ENCODE measurements at places on chromosomes 3 and 15. TPM values are rescaled to one million over a fixed set of nuclear protein-coding genes. Genes with fewer than 3 reads are reported as not detected.

- no peak overlapping the region for H3K27ac ChIP-seq
- H3K36me3 ChIP-seq = no peaks in the 10 kb centered on the region
- no peak for DNase-seq
- peaks cover 8% of the 10 kb centered on the region for H3K27me3 ChIP-seq
Measured at GRCh38 chr15:37893309-37893708, 41.1 kb upstream of the TMCO5A start.

The CTSH gene
- 57.3 TPM for total RNA-seq

DNA sequence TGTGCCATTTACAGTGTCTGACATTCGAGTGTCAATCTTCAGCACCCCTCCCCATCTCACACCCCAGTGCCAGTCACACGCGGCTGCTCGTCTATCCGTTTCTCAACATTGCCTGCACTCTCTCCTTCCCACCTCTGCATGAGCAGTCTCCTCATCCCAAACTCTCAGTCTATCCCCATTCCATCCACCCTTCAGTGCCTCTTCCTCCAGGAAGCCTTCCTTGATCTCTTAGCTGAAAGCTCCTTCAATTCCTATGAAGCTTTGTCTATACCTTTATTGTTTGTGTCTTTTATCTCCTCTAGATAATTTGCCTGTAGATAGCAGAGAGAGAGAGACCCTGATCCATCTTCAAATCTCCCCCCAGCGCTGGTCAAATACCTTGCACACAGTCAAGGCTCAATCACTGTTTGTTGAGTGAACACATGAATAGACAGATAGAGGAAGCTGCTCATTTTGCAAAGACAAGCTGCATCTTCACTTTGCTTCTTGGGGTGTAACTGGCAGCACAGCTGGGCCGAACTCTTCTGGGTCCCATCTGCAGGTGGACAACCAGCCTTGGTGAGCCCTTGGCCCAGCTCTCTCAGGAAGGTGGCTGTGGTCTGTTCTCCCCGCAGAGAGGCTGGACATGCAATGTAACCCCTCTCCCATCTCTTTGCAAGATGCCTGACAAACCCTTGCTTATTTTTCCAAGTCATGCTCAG, 52.8 kb downstream of the ITGA11 start:
- H3K4me1 ChIP-seq = peaks cover 18% of the 10 kb centered on the region
- no peaks in the 10 kb centered on the region for H3K36me3 ChIP-seq
- no peak for DNase-seq
- H3K27me3 ChIP-seq = peaks cover 3% of the 10 kb centered on the region
- H3K27ac ChIP-seq = no peak overlapping the region

The LRRN1 gene
- total RNA-seq = not detected

GRCh38 chr15:33795070-33795469, 173.2 kb upstream of the CHRM5 start:
- no peak for DNase-seq
- no peak overlapping the region for H3K27ac ChIP-seq
- H3K4me3 ChIP-seq = no peak overlapping the region
- no peaks in the 10 kb centered on the region for H3K27me3 ChIP-seq
- no peaks in the 10 kb centered on the region for H3K36me3 ChIP-seq
- no peaks in the 10 kb centered on the region for H3K4me1 ChIP-seq

DNA sequence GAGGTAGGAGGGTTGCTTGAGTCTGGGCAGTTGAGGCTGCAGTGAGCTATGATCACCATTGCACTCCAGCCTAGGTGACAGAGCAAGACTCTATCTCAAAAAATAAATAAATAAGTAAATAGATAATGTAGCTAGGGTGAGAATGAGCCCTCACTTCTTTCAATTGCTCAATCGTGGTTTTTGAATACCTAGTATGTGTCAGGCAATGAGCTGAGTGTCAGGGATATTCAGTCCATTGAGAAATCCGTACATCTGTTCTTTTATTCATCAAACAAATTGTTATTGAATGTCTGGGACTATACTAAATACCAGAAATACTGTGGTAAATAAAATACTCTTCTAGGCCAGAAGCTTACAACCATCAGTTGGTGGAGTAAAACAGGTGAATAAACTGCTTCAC, 6.2 kb upstream of the ZNF148 start:
- H3K4me3 ChIP-seq = no peak overlapping the region
- H3K4me1 ChIP-seq = peaks cover 11% of the 10 kb centered on the region
- peak overlapping the region; percentile 21 for H3K27ac ChIP-seq

DNA sequence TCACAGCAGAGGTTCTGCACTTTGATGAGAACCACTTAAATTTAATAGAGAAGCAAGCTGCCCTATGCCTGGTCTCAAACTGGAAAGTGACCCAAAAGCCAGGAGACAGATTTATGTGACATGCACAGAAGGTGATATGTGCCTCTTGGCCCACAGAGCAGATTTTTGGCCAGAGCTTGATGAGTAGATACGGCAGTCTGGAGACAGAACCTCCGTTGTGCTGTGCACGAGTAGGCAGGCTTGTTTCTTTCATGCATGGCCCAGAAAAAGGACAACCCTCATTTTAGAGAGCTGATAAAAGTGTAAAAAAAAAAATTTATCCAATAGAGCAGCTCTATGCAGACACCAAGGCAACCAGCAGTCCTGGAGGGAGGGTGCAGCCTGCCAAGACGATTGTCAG, 423.1 kb downstream of the CNTN6 start:
- no peaks in the 10 kb centered on the region for H3K27me3 ChIP-seq
- H3K4me1 ChIP-seq = no peaks in the 10 kb centered on the region
- H3K36me3 ChIP-seq = no peaks in the 10 kb centered on the region

DNA sequence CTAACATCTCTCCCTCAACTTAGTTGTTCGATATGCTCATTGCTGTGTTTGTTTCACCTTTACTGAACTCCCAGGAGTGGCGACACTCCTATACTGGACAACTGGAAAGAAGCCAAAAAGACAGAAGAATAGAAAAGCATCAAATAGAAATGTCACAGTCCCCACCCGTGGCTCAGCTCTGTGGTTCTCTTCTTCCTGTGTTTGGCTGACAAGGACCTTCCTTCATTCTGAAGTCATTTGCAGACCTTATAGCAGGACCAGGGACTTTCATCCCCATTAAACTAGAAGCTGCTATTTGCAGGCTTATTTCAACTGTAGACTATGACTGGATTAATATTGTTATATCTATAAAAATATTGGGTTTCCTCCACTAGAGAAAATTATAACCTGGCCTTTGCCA, 125.9 kb downstream of the NECTIN3 start:
- H3K27ac ChIP-seq = no peak overlapping the region
- peaks cover 3% of the 10 kb centered on the region for H3K36me3 ChIP-seq
- no peak for DNase-seq
- H3K4me3 ChIP-seq = no peak overlapping the region

GRCh38 chr15:99321468-99321867, 70.2 kb downstream of the LRRC28 start:
- H3K27me3 ChIP-seq = peaks cover 4% of the 10 kb centered on the region
- peaks cover 20% of the 10 kb centered on the region for H3K4me1 ChIP-seq
- DNase-seq = no peak
- peaks cover 5% of the 10 kb centered on the region for H3K36me3 ChIP-seq
- H3K27ac ChIP-seq = no peak overlapping the region

The TMF1 gene
- 43.1 TPM for total RNA-seq

DNA sequence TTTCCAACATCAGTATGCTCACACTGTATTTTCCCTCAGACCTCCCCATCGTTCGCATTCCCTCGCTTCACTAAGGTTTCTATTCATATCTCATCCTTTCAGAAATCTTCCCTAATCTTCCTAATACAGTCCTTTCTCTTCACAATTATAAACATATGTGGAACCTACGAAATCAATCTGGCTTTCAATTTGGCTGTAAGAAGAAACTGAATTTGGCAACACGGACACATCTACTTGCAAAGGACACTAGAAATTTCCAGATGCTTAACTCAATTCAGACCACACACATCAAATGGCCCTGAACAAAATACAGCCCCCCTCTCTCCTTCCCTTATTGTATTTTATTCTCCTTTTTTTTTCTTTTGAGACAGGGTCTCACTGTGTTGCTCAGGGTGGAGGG, 39.1 kb upstream of the TM4SF19 start:
- no peak overlapping the region for H3K27ac ChIP-seq
- no peaks in the 10 kb centered on the region for H3K4me1 ChIP-seq
- peaks cover 30% of the 10 kb centered on the region for H3K36me3 ChIP-seq
- no peak for DNase-seq

The EPHB1 gene
- total RNA-seq = 5.2 TPM

The CCNB2 gene
- 36.6 TPM for total RNA-seq

The LRRC2 gene
- total RNA-seq = not detected

GRCh38 chr15:63156755-63157117, 541 bp downstream of the RPS27L start:
- peak overlapping the region; percentile 98 for H3K27ac ChIP-seq
- H3K4me3 ChIP-seq = peak overlapping the region; percentile 98
- no peaks in the 10 kb centered on the region for H3K27me3 ChIP-seq

The SPINK8 gene
- not detected for total RNA-seq

The MST1 gene
- 6.5 TPM for total RNA-seq

DNA sequence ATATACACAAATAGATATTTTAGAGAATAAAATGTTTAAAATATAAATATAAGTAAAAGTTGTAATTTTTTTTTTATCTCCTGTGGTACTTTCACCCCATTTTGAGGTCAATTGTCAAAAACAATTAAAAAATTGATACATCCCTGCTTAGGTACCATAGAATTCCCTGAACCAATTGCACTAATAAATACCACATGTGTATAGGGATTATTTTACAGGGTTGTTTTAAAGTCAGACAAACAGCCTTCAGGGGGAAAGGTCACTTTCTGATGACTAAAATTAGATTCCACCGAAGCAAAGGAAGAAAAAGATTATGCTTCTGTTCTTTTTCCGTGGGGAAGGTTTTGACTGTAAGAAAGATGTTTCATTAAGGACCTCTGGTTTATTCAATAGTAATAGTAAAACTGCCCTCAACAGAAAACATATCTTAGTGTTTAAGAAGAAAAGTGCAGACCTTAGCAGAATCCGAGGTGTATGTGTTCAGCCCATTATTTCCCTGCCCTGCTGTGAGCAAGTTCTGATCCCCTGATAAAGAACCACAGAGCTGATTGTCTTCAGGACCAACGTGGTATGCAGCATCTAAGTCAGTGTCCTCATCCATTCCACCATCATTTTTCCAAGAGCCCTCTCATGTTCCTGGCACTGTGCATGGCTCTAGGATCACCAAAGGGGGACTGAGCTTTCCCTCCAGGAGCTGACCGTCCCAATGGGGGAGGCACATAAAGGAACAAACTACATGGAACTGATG, 132.9 kb upstream of the IL12A start:
- H3K27ac ChIP-seq = no peak overlapping the region
- H3K27me3 ChIP-seq = peaks cover 22% of the 10 kb centered on the region
- H3K4me1 ChIP-seq = no peaks in the 10 kb centered on the region
- no peaks in the 10 kb centered on the region for H3K36me3 ChIP-seq

DNA sequence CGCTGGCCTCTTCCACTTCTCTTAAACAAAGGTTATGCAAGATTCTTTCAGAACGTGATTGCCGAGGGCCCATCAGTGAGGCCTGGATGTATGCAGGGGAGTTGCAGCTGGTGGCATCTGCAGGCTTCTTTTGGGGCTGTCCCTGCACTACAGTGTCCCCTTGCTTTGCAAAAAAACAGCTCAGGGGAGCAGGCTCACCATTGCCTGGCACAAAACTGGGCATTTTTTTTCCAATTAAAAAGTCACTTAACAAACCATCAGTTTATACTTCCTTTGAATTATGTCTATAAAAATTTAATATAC, 148.6 kb downstream of the ATP10A start:
- H3K4me1 ChIP-seq = no peaks in the 10 kb centered on the region
- H3K4me3 ChIP-seq = no peak overlapping the region
- no peaks in the 10 kb centered on the region for H3K27me3 ChIP-seq
- peaks cover 11% of the 10 kb centered on the region for H3K36me3 ChIP-seq

DNA sequence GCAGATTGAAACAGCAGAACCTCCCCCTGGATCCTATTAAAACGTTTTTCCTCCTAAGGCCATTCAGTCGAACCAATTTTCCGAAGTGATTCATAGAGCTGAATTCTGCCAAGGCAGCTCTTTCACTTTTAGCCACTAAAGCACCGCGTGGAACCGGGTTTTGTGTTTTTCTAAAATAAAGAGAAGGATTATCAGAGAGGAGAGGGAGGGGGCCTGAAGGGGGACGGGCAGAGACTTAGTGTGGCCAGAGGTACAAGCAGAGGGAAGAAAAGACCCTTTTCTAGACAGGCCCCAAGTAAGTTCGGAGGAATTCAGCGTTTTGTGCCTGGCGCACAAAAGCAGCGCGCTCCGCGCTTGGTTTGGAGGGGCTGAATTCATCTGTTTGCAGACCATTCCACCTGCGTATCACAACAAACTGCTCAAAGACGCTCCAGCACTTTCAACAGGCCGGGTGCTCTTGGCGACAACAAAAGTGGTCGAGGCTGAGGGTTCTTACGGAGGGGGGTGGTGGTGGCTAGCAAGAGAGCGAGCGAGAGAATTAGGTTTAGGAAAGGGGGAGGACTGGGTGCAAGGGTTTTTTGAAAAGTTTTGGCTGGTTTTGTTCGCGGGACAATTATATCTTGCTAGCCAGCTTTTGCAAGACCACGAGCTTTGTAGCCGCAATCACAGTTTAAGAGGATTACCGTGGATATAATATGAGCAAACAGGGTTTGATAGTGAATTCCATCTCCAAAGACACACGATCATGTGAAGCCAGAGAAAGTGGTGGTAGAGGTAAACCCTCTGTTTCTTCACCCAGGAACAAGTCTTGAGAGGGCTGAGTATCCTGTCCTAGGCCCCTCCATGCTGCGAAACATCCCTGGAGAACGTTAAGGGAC, 1.2 kb upstream of the FEZF2 start:
- no peak overlapping the region for H3K4me3 ChIP-seq
- H3K27ac ChIP-seq = no peak overlapping the region

DNA sequence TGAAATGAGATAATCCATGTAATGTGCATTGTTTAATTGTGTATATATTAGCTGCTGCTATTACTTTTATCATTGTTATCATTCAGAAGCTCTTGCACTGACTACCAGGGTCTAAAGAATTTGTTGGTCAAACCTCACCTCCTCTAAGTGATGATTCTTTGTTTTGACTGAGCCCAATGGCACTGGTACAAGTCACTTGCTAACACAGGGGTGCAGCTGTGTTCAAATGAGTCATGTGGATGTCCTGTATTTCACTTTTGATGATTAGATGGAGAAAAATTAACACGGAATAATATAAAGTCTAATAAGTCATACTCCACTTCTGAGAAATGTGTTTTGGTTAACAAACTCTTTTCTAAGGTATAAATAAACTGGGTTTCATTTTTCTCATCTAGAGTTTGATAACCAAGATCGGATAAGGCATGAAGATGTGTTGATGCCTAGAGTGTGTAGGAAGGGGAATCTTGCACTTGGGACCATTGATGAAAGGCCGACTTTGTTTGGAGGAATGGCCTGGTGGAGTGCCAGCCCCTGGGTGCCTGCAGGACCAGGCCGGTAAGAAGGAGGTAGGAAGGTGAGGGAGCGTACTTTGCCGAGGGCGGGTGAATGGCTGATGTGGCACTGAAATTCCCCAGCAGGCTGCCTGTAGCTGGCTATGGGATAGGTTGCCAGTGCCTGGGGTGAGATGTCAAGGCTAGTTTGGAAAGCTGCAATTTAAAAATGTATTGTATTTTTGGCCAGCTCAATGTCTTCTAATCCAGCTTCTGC, 244.7 kb upstream of the ZPLD1 start:
- H3K4me1 ChIP-seq = peaks cover 9% of the 10 kb centered on the region
- H3K27me3 ChIP-seq = no peaks in the 10 kb centered on the region
- no peak for DNase-seq
- peaks cover 2% of the 10 kb centered on the region for H3K36me3 ChIP-seq

GRCh38 chr15:35206060-35206675, 121.1 kb upstream of the NANOGP8 start:
- no peak overlapping the region for H3K4me3 ChIP-seq
- no peak for DNase-seq
- H3K4me1 ChIP-seq = no peaks in the 10 kb centered on the region
- H3K36me3 ChIP-seq = no peaks in the 10 kb centered on the region
- H3K27ac ChIP-seq = no peak overlapping the region
